ENCODE measurements at places on chromosomes 16 and 17. TPM values are rescaled to one million over a fixed set of nuclear protein-coding genes. Genes with fewer than 3 reads are reported as not detected.

Gene CEP131
- 13.2 TPM for total RNA-seq

DNA sequence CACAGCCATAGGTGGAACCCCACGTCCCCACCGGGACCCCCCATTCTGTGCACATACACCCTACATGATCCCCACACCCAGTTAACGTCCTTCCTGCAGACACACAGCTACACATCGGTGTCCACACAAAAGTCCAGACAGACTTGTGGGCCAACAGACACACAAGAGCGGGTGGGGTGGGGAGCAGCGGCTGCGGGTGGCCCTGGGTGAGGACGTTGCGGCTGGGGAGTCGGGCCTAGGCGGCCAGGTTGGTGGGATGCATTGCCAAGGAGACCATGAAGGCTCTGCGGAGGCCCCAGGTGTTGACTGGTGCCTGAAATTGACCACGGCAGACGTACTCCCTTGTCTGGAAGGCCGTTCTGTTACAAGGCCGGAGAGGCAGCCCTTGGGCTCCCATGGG, 8.7 kb upstream of the DPEP1 start:
- no peak for DNase-seq

- DNase-seq, result no peak
Measured at GRCh38 chr16:86883583-86884389, 305.4 kb downstream of the FOXL1 start.

DNA sequence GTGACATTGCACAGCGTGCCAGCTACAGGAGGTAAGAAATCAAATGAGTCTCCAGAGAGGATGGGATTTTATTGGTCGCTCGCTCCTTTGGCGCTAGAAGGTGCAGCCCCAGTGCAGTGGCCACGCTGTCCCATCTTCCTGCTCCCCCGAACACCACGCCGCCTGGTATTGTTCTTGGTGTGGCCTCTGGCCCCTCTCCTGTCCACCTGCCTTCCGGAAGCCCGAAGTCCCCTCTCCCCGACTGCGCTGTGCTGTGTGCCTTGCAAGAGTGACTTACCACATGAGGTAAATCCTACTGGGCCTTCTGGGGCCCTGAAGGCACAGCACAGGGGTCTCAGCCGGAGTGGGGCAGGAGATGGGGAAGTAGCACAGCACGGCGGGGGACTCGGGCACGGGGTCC, 58.2 kb downstream of the MARCHF10 start:
- DNase-seq, result no peak

Gene ERN1
- total RNA-seq, result 25.5 TPM

DNA sequence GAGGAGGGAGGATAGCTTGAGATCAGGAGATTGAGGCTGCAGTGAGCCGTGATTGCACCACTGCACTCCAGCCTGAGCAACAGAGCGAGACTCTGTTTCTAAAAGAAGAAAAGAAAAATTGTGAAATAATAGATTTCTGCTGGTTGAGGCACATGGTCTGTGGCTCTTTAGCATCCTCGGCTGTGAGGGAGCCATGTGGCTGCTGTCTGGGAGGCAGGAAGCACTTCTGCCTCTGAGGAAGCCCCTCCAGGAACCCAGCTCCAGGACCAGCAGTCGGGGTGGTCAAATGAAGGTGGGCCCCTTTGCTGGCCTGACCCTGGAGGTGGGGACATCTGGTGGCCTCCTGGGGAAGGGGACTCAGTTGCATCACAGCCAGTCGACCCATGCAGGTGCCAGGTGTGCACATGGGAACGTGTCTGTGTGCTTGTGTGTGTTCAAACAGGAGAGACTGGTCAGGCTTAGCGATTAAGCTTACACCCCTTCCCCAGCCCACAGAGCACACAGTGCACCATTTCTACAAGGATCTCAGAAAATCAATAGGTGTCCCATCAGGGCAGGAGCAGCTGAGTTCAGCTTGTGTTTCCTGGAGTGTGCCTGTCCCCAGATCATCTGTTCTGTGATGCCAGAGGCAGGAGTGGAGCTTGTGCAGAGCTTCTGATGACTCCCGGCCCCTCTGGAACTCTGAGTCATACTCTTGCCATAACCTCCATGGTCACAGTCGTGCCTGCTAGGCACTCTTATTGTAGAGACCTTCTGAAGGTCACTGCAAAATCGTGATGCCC, 24.3 kb upstream of the MGAT5B start:
- DNase-seq, result no peak

- DNase-seq, result no peak
Measured at GRCh38 chr16:66471716-66472393, 44.8 kb downstream of the BEAN1 start.

DNA sequence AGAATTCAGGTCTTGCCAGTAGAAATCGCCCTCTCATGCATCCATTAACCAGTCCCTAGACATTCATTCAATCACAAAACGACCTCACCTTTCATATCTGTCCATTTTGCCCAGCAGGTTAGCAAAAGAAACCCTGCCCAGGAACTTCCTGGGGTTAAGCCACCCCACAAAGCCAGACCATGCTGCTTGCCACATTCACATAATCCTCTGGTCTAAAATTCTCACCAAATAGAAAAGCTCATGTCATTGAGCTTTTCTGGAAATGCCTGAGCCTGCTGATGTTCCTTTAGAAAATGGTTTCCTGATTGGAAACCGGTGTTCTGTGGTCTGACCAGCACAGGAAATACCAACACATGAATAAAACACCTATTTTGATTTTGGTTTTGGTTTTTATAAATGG, 21.6 kb upstream of the DYNLRB2 start:
- no peak for DNase-seq

DNA sequence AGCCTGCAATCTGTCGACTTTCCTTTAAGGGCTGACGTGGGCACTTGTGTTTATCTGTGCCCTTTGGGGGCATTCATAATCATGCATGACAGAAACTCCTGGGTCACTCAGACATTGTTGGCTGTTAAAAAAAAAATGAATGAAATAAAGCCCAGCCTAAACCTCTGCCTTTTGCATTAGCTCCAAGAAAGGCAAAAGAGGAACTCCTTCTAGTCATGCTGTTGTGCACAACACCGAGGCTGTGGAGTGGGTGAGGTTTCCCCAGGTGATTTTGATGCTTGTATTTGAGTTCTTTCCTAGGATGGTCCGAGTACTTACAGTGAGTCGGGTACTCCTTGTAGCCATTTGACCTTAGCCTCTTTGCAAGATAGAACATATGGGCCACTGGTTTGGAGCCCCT, 49.6 kb upstream of the IRX6 start:
- no peak for DNase-seq

Gene CACNG4
- total RNA-seq, result not detected

DNA sequence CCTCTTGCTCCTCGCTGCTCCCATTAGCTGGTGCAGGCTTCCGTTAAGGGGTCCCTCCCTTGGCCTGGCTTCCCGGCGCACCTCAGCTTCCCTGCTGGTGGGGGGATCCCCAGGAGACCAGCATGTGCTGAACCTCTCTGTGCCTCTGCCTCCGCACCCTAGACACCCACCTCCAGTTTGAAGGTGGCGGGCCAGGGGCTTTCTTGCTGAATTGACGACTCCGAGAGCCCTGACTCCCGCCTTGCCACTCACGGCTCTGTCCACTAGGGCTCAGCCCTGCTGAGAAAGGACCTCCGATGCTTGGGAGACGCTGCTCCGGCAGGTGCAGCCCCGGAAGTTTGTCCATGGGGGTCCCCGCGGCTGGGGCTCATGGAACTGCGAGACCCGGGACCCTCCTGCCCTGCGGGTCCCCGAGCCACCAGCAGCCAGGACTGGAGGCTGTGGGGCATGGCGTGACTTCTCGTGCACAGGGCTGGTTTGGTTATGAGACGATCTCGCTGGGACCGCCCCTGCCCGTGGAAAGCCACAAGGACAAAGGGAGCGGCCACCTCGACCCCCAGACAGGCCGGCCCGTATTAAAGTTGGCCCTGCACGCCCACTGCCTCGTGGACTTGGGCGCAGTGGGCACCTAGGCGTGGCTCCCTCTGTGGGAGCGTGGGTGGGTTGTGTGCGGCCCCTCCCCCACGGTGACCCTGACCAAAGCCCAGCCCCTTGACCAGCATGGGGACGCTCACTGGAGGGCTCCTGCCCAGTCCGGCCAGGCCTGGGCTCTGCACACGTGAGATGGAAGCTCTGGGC, 8.1 kb downstream of the CHMP6 start:
- DNase-seq, result no peak

Gene EME1
- total RNA-seq, result 23.6 TPM

DNA sequence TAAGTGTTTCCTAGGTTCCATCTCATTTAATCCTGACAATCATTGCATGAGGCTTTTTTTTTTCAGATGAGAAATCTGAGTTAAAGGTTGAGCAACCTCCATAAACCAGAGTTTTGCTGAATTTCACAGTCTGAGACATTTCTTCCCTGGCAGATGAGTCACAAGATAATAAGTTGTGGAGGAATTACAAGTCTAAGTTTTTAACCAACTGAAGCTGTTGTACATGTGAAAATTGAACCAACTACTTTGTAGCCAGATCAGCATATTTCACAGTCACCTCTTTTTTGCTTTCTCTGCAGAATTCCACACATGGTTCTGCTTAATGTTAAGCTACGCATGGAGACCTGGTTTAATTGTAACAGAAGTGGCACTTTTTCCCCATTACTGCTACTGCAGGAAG, 765.6 kb downstream of the CDH11 start:
- DNase-seq, result no peak

Gene P3H4
- total RNA-seq, result 3.7 TPM

- DNase-seq, result no peak
Measured at GRCh38 chr17:10792151-10792550, 11.7 kb downstream of the TMEM238L start.

Gene CYBA
- 237 TPM for total RNA-seq

DNA sequence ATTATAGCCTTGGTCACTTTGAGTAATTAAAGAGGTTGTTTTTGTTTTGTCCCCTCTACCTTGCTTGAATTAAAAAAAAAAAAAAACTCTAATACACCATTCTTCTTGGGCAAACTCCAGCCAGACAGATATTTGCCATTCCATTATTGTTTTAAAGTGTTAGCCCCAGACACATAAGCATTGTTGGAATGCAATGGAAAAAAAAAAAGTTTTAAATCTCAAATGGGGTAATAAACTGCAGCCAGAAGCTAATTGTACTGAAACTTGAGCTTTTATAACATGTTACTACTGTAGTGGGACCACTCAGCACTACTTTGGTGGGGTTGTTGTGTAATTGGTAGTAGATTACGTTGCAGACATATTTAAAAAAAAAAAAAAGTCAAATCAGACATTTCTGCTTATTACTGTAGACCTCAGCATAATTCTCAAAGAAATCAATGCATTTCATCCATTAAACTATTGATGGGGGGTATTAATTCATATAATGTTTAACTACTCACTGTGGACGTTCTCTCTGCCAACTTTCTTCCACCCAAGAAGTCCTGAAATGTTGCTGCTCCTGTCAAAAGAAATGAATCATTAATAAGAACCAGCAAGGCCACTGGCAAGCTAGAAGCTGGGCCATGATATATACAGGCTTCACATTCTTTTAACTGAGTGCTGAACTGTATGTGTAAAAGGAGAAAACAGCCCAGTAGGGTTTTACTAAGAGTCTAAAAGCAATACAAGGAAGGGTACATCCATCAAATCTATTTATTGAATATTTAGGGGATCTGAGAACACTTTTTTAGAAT, 626.6 kb upstream of the SOX9 start:
- no peak for DNase-seq

Gene SPDYE4
- total RNA-seq, result not detected

DNA sequence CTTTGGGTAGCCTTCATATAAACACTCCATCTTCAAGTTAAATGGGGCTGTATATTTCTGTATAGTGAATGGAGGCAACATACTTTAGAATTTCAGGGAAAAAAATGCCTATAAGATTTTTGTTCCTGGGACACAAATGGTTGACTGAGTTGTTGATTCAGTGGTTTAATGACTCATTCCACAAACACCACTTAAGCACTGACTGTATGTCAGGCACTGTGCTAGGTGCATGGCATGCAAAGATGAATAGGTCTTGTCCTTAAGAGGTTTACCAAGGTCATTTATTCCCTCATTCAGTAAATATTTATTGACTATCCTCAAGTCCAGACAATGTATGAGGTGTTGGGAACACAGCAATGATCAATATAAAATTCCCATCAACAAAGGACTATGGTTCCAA, 417.1 kb downstream of the CA10 start:
- DNase-seq, result no peak

- no peak for DNase-seq
Measured at GRCh38 chr17:19569785-19570543, 36.3 kb downstream of the SLC47A1 start.

DNA sequence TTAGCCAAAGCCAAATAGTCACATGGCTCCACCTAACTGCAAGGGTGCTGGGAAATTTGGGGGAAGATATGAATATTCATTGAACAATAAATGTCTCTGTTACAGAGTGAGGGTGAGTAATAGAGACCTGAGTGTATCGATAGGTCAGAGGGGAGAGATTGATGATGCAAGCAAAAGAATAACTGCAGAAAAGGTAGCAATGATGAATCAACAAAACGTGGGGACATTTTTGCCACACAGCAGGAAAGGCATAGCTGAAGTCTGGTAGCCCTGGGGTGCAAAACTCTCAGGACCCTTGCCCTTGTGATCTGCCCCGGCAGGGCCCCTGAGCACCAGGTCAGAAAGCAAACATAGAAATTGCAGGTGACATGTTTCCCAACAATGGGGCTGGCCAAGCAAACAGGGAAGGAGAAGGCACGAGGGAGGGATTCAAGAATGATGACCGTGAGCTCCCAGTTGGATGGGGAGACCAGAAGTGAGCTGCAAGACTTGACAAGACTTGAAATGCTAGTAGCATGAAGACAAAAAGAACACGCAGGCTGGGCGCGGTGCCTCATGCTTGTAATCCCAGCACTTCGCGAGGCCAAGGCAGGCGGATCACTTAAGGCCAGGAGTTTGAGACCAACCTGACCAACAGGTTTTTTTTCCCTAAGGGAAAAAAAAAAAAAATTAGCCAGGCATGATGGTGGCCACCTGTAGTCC, 12.7 kb upstream of the HERPUD1 start:
- DNase-seq, result no peak

Gene RFNG
- 19.4 TPM for total RNA-seq

Gene KRT39
- not detected for total RNA-seq

DNA sequence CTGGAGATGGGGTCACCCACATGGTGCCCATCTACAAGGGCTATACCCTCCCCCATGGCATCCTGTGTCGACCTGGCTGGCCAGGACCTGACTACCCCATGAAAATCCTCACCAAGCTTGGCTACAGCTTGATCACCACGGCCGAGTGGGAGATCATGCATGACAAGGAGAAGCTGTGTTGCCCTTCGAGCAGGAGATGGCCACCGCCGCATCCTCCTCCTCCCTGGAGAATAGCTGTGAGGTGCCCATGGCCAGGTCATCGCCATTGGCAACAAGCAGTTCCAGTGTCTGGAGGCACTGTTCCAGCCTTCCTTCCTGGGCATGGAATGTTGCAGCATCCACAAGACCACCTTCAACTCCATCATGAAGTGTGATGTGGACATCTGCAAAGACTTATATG, 5.3 kb upstream of the FLCN start:
- no peak for DNase-seq

Gene KRT14
- total RNA-seq, result not detected

Gene OR1D2
- total RNA-seq, result not detected

GRCh38 chr16:19812986-19813385, 71.7 kb downstream of the GPRC5B start:
- DNase-seq, result no peak

Gene CHAD
- not detected for total RNA-seq

Gene GCGR
- not detected for total RNA-seq

Gene TAC4
- total RNA-seq, result not detected

Gene ITPRIPL2
- total RNA-seq, result 17.3 TPM

Measured in CD8-positive, alpha-beta memory T cell (primary cell).